ENCODE measurements at places on chromosomes 5 and 9.
A peak's percentile ranks its signal among the peaks of the same experiment; 100 is the strongest.

- no peaks in the 10 kb centered on the region for H3K27me3 ChIP-seq
- no peak overlapping the region for H3K27ac ChIP-seq
- peak; percentile 70 for DNase-seq
- H3K4me1 ChIP-seq = no peaks in the 10 kb centered on the region
Measured at GRCh38 chr5:2910401-2911175, 159.1 kb upstream of the IRX2 start.

- H3K27me3 ChIP-seq = no peaks in the 10 kb centered on the region
- H3K4me1 ChIP-seq = no peaks in the 10 kb centered on the region
- no peaks in the 10 kb centered on the region for H3K36me3 ChIP-seq
Measured at GRCh38 chr9:20854444-20854843, 170.4 kb downstream of the FOCAD start.

GRCh38 chr9:126606483-126606870, 7.3 kb upstream of the LMX1B start:
- H3K36me3 ChIP-seq = no peaks in the 10 kb centered on the region
- H3K4me3 ChIP-seq = no peak overlapping the region
- H3K27me3 ChIP-seq = peaks cover 9% of the 10 kb centered on the region
- H3K27ac ChIP-seq = no peak overlapping the region
- H3K4me1 ChIP-seq = peaks cover 14% of the 10 kb centered on the region

- no peaks in the 10 kb centered on the region for H3K4me1 ChIP-seq
- DNase-seq = no peak
- H3K4me3 ChIP-seq = no peak overlapping the region
- H3K27ac ChIP-seq = no peak overlapping the region
Measured at GRCh38 chr5:86869268-86869667, 251.5 kb downstream of the COX7C start.

- no peak overlapping the region for H3K27ac ChIP-seq
- no peaks in the 10 kb centered on the region for H3K27me3 ChIP-seq
- H3K4me3 ChIP-seq = no peak overlapping the region
- no peak for DNase-seq
Measured at GRCh38 chr5:180296771-180297170, 4.9 kb upstream of the MAPK9 start.

DNA sequence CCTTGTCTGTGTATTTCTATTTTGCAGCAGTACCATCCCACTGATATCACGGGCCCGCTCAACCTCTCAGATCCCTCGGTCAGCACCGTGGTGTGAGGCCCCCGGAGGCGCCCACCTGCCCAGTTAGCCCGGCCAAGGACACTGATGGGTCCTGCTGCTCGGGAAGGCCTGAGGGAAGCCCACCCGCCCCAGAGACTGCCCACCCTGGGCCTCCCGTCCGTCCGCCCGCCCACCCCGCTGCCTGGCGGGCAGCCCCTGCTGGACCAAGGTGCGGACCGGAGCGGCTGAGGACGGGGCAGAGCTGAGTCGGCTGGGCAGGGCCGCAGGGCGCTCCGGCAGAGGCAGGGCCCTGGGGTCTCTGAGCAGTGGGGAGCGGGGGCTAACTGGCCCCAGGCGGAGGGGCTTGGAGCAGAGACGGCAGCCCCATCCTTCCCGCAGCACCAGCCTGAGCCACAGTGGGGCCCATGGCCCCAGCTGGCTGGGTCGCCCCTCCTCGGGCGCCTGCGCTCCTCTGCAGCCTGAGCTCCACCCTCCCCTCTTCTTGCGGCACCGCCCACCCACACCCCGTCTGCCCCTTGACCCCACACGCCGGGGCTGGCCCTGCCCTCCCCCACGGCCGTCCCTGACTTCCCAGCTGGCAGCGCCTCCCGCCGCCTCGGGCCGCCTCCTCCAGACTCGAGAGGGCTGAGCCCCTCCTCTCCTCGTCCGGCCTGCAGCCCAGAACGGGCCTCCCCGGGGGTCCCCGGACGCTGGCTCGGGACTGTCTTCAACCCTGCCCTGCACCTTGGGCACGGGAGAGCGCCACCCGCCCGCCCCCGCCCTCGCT, 1.9 kb downstream of the LRRC26 start:
- no peaks in the 10 kb centered on the region for H3K36me3 ChIP-seq
- no peak for DNase-seq
- H3K27ac ChIP-seq = no peak overlapping the region
- H3K4me1 ChIP-seq = peaks cover 32% of the 10 kb centered on the region
- peaks cover 37% of the 10 kb centered on the region for H3K27me3 ChIP-seq
- peak overlapping the region; percentile 23 for H3K4me3 ChIP-seq

DNA sequence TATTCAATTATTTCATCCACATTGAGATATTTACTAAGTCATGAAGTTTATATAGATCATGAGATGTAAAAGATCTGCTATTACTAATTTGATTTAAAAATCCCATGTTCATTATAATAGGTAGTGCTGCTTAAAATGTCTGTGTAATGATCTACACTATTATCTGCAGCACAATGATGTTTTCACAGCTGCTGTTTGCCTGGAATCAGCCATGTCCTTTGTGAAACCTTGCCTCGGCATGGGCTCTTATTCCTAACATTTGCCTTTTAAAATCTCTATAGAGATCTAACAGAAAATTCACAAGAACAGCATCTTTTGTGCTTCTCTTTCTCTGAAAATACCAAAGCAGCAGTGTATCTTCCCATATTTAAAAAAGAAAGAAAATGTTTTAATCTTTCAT, 444.6 kb downstream of the PTPRD start:
- H3K27me3 ChIP-seq = no peaks in the 10 kb centered on the region
- no peaks in the 10 kb centered on the region for H3K36me3 ChIP-seq
- no peak for DNase-seq
- H3K4me3 ChIP-seq = no peak overlapping the region

DNA sequence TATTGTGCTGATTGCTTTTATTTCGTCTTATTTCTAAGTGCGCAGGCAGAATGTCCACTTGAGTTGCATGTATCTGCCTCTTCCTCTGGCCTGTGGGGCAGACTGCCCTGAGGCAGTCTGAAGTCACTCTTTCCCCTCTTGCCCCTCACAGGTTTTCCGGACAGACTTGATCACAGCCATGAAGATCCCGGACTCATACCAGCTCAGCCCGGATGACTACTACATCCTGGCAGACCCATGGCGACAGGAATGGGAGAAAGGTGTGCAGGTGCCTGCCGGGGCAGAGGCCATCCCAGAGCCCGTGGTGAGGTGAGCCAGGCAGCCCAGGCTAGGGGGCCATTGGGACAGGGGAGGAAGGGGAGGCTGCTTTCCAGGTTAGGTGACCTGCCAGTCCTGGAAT, 26.4 kb downstream of the JADE2 start:
- H3K4me1 ChIP-seq = peaks cover 74% of the 10 kb centered on the region
- no peak for DNase-seq
- H3K36me3 ChIP-seq = peaks cover 19% of the 10 kb centered on the region
- no peak overlapping the region for H3K27ac ChIP-seq
- no peak overlapping the region for H3K4me3 ChIP-seq

GRCh38 chr5:140794595-140795258, at the start of gene PCDHA2:
TSS of gene PCDHA2 (plus strand) at chr5:140794852.
- no peaks in the 10 kb centered on the region for H3K27me3 ChIP-seq
- no peaks in the 10 kb centered on the region for H3K36me3 ChIP-seq
- DNase-seq = no peak
- no peaks in the 10 kb centered on the region for H3K4me1 ChIP-seq
- H3K27ac ChIP-seq = no peak within 1 kb of the TSS

GRCh38 chr5:77921094-77921768, 145.1 kb upstream of the TBCA start:
- H3K4me1 ChIP-seq = no peaks in the 10 kb centered on the region
- H3K36me3 ChIP-seq = no peaks in the 10 kb centered on the region
- no peak overlapping the region for H3K4me3 ChIP-seq
- H3K27me3 ChIP-seq = no peaks in the 10 kb centered on the region
- DNase-seq = no peak
- no peak overlapping the region for H3K27ac ChIP-seq

GRCh38 chr5:34494111-34494755, 161.9 kb upstream of the RAI14 start:
- H3K36me3 ChIP-seq = no peaks in the 10 kb centered on the region
- DNase-seq = no peak
- H3K4me3 ChIP-seq = no peak overlapping the region
- no peak overlapping the region for H3K27ac ChIP-seq
- no peaks in the 10 kb centered on the region for H3K27me3 ChIP-seq

- peaks cover 11% of the 10 kb centered on the region for H3K36me3 ChIP-seq
- H3K4me3 ChIP-seq = no peak overlapping the region
- peaks cover 74% of the 10 kb centered on the region for H3K4me1 ChIP-seq
- DNase-seq = peak; percentile 67
- no peaks in the 10 kb centered on the region for H3K27me3 ChIP-seq
- peak overlapping the region; percentile 92 for H3K27ac ChIP-seq
Measured at GRCh38 chr9:92614763-92615461, 55.0 kb downstream of the IPPK start.
